ENCODE measurements at places on chromosomes 11 and 22. TPM values are rescaled to one million over a fixed set of nuclear protein-coding genes. Genes with fewer than 3 reads are reported as not detected.
A peak's percentile ranks its signal among the peaks of the same experiment; 100 is the strongest.

The RFPL1 gene
- not detected for total RNA-seq

The DMC1 gene
- total RNA-seq = 2.5 TPM

The LINC01488 gene
- not detected for total RNA-seq

DNA sequence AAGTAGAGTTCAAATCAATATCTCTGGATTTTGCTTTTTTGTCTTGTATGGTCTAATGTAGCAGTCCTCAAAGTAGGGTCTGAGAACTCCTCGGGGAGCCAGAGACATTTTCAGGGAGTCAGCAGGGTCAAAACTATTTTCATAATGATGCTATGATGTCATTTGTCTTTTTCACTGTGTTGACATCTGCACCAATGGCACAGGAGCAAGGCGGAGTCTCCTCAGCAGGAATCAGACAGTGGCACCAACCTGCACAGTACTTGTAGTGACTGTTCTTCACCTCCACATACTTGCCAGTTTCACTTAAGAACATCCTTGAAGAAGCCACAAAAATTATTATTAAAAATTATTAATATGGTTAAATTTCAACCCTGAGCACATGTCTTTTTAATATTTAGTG is 14.9 kb upstream of the FXYD6 start:
- DNase-seq = no peak
- H3K4me1 ChIP-seq = peaks cover 7% of the 10 kb centered on the region
- no peak overlapping the region for H3K4me3 ChIP-seq
- H3K27me3 ChIP-seq = peaks cover 9% of the 10 kb centered on the region
- H3K27ac ChIP-seq = no peak overlapping the region

- H3K36me3 ChIP-seq = peaks cover 3% of the 10 kb centered on the region
- H3K4me3 ChIP-seq = no peak overlapping the region
- no peak overlapping the region for H3K27ac ChIP-seq
These were observed 77.1 kb upstream of the CD82 start for GRCh38 chr11:44488165-44488965.

- H3K27ac ChIP-seq = no peak overlapping the region
- DNase-seq = no peak
- H3K4me3 ChIP-seq = no peak overlapping the region
- H3K36me3 ChIP-seq = no peaks in the 10 kb centered on the region
- peaks cover 4% of the 10 kb centered on the region for H3K4me1 ChIP-seq
- peaks cover 52% of the 10 kb centered on the region for H3K27me3 ChIP-seq
These were observed 28.2 kb downstream of the KCTD17 start for GRCh38 chr22:37079668-37080171.

The GPHA2 gene
- total RNA-seq = not detected

GRCh38 chr11:94801866-94802460 is 33.8 kb downstream of the AMOTL1 start:
- H3K36me3 ChIP-seq = peaks cover 44% of the 10 kb centered on the region
- no peak overlapping the region for H3K27ac ChIP-seq
- H3K4me3 ChIP-seq = no peak overlapping the region
- no peak for DNase-seq

DNA sequence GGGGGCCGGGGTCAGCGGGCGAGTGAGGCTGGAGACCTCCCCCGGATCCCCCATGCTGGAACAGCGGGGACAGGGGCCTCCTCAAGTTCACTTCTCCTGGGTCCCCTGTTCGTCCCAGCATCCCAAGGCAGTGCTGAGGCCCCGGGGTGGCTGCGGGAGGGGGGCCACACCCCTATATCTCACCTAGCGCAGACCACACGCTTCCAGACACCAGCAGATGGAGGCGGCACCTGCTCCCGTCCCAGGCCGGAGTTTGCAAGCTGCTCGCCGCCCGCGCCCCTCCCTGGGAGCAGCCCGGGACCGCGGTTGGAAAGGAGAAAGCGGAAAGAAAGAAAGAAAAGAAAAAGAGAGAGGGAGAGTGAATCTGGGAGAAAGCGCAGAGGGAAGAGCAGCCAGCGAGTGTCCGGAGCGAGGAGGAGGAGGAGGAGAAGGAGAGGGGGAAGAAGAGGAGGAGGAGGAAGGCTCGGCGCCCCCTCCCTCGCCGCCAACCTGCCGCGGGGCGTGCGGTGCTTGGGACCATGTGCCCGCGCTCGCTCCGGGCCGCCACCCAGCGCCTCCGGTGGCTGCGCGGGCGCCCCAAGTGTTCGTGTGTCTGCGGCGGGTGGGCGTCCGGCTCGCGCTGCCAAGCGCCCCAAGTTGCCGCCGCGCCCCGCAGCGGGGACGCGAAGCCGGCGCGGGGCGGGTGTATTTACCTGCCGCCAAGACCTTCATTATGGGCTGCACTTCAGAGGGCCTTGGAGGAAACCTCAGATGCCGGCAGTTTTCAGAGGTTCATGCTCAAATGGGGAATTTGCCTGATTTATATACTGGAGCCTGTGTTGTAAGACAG is at the start of gene LIF:
Gene LIF, minus strand, starts transcription at position 775 of the 829 bp plus-strand sequence. Its CDS starts 64 bp downstream, at position 711.
- peak within 1 kb of the TSS; percentile 91 for H3K4me3 ChIP-seq
- no peak for DNase-seq
- peaks cover 20% of the 10 kb centered on the region for H3K4me1 ChIP-seq
- peaks cover 17% of the 10 kb centered on the region for H3K27me3 ChIP-seq

DNA sequence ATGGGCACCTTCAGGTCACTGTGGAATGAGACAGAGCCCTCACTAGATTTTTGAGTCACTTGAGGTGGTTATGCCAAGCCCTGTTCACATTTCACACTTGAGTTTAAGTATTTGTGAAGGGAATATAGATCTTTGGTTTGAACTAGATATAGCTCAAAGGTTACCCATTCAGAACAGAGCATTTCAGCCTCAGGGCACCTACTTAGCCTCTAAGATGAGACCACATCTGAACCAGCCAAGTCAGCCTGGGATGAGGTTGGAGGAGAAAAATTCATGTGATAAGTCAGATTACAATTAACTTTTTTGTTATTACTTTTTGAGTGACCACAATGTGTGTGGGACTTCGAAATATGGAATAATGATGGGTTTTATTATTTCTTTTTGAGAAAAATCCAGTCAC is 127.8 kb downstream of the TEAD1 start:
- H3K27ac ChIP-seq = peak overlapping the region; percentile 99
- DNase-seq = no peak
- H3K36me3 ChIP-seq = peaks cover 24% of the 10 kb centered on the region
- no peaks in the 10 kb centered on the region for H3K27me3 ChIP-seq
- H3K4me3 ChIP-seq = no peak overlapping the region

DNA sequence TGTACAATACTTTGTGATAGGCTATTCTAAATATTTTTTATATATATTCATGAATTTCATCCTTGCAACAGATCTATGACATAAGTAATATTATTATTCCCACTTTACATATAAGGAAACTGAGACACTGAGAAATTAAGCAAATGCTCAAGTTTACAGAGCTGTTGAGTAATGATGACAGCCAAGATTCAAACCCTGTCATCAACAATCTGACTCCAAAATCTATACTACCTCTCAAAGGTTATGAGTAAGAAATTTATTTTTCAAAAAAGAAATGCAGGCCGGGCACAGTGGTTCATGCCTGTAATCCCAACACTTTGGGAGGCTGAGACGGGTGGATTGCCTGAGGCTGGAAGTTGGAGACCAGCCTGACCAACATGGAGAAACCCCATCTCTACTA is 22.6 kb upstream of the SOX6 start:
- no peak overlapping the region for H3K27ac ChIP-seq
- H3K36me3 ChIP-seq = no peaks in the 10 kb centered on the region
- no peaks in the 10 kb centered on the region for H3K4me1 ChIP-seq
- no peak for DNase-seq
- H3K4me3 ChIP-seq = no peak overlapping the region

DNA sequence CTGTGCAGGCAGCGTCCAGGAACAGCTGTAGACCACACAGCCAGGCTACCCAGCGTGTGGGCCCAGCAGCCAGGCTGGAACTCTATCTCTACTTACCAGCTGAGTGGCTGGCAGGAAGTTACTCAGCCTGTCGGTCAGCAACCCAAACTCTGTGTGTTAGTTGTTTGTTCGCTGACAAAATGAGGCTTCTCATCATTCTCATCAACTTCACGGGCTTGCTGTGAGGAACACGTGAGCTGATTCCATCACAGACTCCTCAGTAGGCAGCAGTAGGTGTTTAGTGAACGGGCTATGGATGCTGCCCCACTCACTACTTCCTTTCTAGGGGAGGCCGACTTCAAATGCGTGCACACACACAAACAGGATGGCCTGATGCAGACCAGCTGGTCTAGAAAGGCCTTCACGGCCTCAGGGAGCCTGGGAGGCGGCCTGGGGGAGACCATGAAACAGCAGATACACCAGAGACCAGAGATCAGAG is 830 bp upstream of the SPDYC start:
- no peak for DNase-seq
- no peaks in the 10 kb centered on the region for H3K4me1 ChIP-seq
- H3K36me3 ChIP-seq = no peaks in the 10 kb centered on the region
- H3K27ac ChIP-seq = no peak overlapping the region

- no peaks in the 10 kb centered on the region for H3K27me3 ChIP-seq
- DNase-seq = no peak
- peaks cover 24% of the 10 kb centered on the region for H3K36me3 ChIP-seq
- H3K4me3 ChIP-seq = no peak overlapping the region
- peak overlapping the region; percentile 84 for H3K27ac ChIP-seq
These were observed 123.0 kb downstream of the PLEKHA7 start for GRCh38 chr11:16891165-16891564.

GRCh38 chr22:22431271-22432220 is 77.0 kb downstream of the ZNF280B start:
- no peak for DNase-seq
- no peak overlapping the region for H3K27ac ChIP-seq
- no peaks in the 10 kb centered on the region for H3K36me3 ChIP-seq
- peaks cover 73% of the 10 kb centered on the region for H3K27me3 ChIP-seq
- H3K4me1 ChIP-seq = no peaks in the 10 kb centered on the region

GRCh38 chr22:33917744-33918406 is 2.4 kb downstream of the LARGE1 start:
- H3K4me1 ChIP-seq = peaks cover 44% of the 10 kb centered on the region
- H3K36me3 ChIP-seq = peaks cover 15% of the 10 kb centered on the region
- DNase-seq = no peak
- H3K27me3 ChIP-seq = no peaks in the 10 kb centered on the region

- H3K36me3 ChIP-seq = no peaks in the 10 kb centered on the region
- no peak within 1 kb of the TSS for H3K4me3 ChIP-seq
- no peak for DNase-seq
- no peaks in the 10 kb centered on the region for H3K4me1 ChIP-seq
These were observed at the start of gene PLA2G3 for GRCh38 chr22:31139866-31140716. Gene PLA2G3 (minus strand): TSS chr22:31140508. CDS start chr22:31140354, 154 bp downstream.

GRCh38 chr22:44363013-44363979 is 50.5 kb upstream of the SHISAL1 start:
- no peak overlapping the region for H3K27ac ChIP-seq
- no peaks in the 10 kb centered on the region for H3K27me3 ChIP-seq
- H3K36me3 ChIP-seq = no peaks in the 10 kb centered on the region
- no peak overlapping the region for H3K4me3 ChIP-seq
- H3K4me1 ChIP-seq = peaks cover 25% of the 10 kb centered on the region
- DNase-seq = no peak

The OR52M1 gene
- total RNA-seq = not detected

GRCh38 chr11:22558664-22559063 is 67.0 kb downstream of the FANCF start:
- no peaks in the 10 kb centered on the region for H3K36me3 ChIP-seq
- no peak for DNase-seq
- no peaks in the 10 kb centered on the region for H3K27me3 ChIP-seq
- peaks cover 29% of the 10 kb centered on the region for H3K4me1 ChIP-seq
- peak overlapping the region; percentile 64 for H3K4me3 ChIP-seq
- H3K27ac ChIP-seq = peak overlapping the region; percentile 55

GRCh38 chr22:45483918-45484499 is 18.7 kb upstream of the FBLN1 start:
- H3K27me3 ChIP-seq = no peaks in the 10 kb centered on the region
- no peaks in the 10 kb centered on the region for H3K36me3 ChIP-seq
- H3K4me3 ChIP-seq = peak overlapping the region; percentile 59
- H3K27ac ChIP-seq = peak overlapping the region; percentile 67
- peaks cover 23% of the 10 kb centered on the region for H3K4me1 ChIP-seq

The TECTA gene
- 0.86 TPM for total RNA-seq

DNA sequence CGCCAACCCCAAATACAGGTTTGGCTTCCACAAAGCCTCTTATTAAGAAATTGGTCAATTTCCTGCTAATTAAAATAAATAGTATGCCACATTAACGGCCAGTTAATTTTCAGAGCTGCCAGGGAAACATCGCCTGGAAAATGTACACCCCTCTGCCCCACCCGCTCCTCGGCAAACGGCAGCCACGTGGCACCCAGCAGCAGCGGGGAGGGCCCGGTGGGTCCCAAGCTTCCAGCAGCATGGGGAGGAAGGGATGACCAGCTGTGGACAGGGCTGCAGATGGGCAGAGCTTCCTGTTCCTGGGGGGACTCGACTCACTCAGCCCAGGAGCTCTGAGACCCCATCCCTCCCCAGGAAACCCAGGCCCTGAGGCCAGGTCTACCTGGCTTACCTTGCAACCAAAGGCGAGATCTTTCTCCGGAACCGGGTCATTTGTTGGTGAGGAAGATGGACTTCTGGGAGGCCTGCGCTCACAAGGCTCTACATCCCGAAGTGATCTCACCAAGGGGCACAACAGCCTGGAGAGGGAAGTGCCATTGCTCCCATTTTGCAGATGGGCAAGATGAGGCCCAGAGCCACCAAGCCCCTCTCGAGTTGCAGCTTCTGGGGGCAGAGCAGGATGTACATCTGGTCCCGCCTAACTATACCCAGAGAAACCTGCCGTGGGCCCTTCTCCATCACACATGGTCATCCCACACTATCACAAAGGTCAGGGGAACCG is 68.3 kb downstream of the IGLL1 start:
- H3K27ac ChIP-seq = peak overlapping the region; percentile 2
- no peak for DNase-seq
- no peaks in the 10 kb centered on the region for H3K36me3 ChIP-seq
- H3K4me3 ChIP-seq = no peak overlapping the region

The OR4D5 gene
- total RNA-seq = not detected

- H3K4me1 ChIP-seq = peaks cover 11% of the 10 kb centered on the region
- peaks cover under 1% of the 10 kb centered on the region for H3K27me3 ChIP-seq
- H3K27ac ChIP-seq = no peak overlapping the region
These were observed 7.6 kb upstream of the NUCB2 start for GRCh38 chr11:17268902-17269301.

The HORMAD2 gene
- total RNA-seq = 0.43 TPM

The KRTAP5-1 gene
- not detected for total RNA-seq

GRCh38 chr11:100340466-100341319 is 346.4 kb upstream of the ARHGAP42 start:
- no peaks in the 10 kb centered on the region for H3K27me3 ChIP-seq
- no peaks in the 10 kb centered on the region for H3K36me3 ChIP-seq
- H3K27ac ChIP-seq = no peak overlapping the region
- no peak for DNase-seq

GRCh38 chr22:50456466-50457234 is 18.2 kb downstream of the SBF1 start:
- peaks cover 12% of the 10 kb centered on the region for H3K36me3 ChIP-seq
- no peak overlapping the region for H3K27ac ChIP-seq
- no peaks in the 10 kb centered on the region for H3K27me3 ChIP-seq
- no peak overlapping the region for H3K4me3 ChIP-seq
- no peaks in the 10 kb centered on the region for H3K4me1 ChIP-seq
- no peak for DNase-seq

GRCh38 chr11:9596926-9597464 is 23.5 kb downstream of the WEE1 start:
- no peak overlapping the region for H3K27ac ChIP-seq
- peaks cover 14% of the 10 kb centered on the region for H3K4me1 ChIP-seq
- no peak overlapping the region for H3K4me3 ChIP-seq
- no peaks in the 10 kb centered on the region for H3K27me3 ChIP-seq

GRCh38 chr11:9459667-9460321 is 1.0 kb upstream of the ZNF143 start:
- H3K27ac ChIP-seq = peak overlapping the region; percentile 99
- H3K27me3 ChIP-seq = no peaks in the 10 kb centered on the region
- no peak for DNase-seq
- peaks cover 21% of the 10 kb centered on the region for H3K4me1 ChIP-seq
- H3K36me3 ChIP-seq = peaks cover 26% of the 10 kb centered on the region
- peak overlapping the region; percentile 98 for H3K4me3 ChIP-seq

The CHRM1 gene
- 0.29 TPM for total RNA-seq

The TBX10 gene
- total RNA-seq = not detected

The PNPLA3 gene
- total RNA-seq = 5.9 TPM

All from type B pancreatic cell (in vitro differentiated cells).